IPS-NIHi11 (cell line): ENCODE measurements at places on chromosomes 5 and 9.

GRCh38 chr9:26175264-26175663 is 497.0 kb upstream of the TUSC1 start:
- no peak for DNase-seq

DNA sequence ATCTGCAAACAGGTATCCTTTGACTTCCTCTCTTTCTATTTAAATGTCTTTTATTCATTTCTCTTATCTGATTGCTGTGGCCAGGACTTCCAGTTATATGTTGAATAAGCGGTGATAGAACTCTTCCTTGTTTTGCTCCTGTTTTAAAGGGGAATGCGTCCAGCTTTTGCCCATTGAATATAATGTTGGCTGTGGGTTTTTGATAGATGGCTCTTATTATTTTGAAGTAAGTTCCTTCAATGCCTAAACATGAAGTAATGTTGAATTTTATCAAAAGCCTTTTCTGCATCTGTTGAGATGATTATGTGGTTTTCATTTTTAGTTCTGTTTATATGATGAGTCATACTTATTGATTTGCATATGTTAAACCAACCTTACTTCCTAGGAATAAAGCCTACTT is 300.5 kb upstream of the CTNND2 start:
- no peak for DNase-seq

GRCh38 chr5:167643631-167644280 is 647.7 kb upstream of the WWC1 start:
- no peak for DNase-seq

DNA sequence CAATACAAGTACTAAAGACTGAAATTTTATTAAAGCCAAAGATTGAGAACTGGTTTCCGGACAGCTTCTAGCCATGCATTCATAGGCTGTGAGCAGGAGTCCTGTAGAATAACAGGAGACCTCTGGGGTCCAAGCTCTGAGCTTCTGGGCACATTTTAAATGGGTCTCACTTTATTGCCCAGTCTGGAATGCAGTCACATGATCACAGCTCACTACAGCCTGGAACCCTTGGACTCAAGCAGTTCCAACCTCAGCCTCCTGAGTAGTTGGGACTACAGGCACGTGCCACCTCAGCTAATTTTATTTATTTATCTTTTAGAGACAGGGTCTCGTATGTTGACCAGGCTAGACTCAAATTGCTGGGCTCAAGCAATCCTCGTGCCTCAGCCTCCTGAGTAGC is 15.4 kb downstream of the CDKN2AIPNL start:
- no peak for DNase-seq

- no peak for DNase-seq
Measured at GRCh38 chr5:139631520-139632165, 16.5 kb upstream of the CXXC5 start.

GRCh38 chr5:2657151-2657550 is 94.3 kb downstream of the IRX2 start:
- no peak for DNase-seq

- no peak for DNase-seq
Measured at GRCh38 chr9:7967093-7967827, 167.7 kb upstream of the DMAC1 start.

GRCh38 chr5:91095313-91095712 is 287.8 kb downstream of the ARRDC3 start:
- DNase-seq, result no peak

GRCh38 chr5:156395306-156395675 is 68.3 kb downstream of the SGCD start:
- no peak for DNase-seq

DNA sequence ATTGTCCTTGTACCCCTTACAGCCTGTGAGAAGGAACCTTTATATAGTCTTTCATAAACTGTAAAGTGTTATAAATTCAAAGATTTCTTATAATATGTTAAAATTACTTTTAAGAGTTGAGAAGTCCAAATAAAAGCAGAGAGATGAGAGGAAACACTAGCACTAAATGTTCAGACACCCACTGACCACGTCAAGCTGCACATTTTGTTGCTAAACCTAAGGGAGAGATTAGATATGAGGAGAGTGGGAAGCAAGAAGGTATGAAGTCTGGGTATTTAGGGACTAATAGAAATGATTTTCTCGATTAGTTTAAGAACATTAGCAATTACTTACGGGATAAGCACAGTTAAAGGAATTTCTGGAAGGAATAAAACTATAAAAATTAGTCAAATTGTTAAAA is 506.9 kb downstream of the RAB3C start:
- DNase-seq, result no peak

DNA sequence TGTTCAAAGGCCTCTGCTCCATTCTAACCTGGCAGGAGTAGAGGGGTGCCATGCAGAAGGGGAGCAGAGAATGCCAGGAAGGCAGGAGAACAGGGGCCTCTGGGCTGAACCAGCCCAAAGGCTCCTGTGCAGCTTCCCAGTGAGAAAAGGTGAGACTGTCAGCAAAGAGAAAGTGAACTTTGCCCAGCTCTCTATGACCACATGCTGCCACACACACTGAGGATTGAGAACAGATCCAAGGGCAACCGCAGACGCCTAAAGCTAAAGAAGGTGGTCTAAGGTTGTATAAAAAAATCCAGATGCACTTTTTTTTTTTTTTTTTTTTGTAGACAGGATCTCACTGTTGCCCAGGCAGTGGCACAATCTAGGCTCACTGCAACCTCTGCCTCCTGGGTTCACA is 51.4 kb downstream of the ALDH7A1 start:
- no peak for DNase-seq

DNA sequence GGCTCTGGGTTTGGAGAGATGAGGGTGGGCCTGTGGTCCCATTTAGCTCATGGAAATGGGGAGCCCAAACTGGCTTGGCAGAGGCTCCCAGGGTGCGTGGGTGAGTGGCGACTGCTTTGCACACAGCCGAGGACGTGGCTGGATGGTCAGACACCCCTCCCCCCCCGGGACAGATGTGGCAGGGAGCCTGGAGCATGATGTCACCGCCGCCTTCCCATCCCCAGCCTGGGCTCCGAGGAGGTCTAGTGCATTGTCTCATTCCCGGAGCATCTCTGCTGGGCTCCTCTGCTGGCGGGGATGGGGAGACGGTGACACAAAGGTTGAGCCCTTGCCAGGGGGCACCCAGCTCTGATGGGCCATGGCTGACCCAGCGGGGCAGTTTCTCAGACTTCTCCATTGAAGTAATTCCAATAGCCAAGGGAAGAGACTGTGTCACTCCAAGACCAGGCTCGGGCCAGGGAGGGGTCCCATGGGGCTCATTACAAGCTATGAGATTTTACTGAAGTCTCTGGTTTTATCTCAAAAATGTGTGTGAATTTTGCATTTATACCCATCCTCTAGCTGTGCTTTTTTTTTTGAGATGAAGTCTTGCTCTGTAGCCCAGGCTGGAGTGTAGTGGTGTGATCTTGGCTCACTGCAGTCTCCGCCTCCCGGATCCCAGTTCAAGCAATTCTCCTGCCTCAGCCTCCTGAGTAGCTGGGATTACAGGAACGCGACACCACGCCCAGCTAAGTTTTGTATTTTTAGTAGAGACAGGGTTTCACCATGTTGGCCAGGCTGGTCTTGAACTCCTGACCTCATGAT is 36.1 kb downstream of the HMCN2 start:
- no peak for DNase-seq

DNA sequence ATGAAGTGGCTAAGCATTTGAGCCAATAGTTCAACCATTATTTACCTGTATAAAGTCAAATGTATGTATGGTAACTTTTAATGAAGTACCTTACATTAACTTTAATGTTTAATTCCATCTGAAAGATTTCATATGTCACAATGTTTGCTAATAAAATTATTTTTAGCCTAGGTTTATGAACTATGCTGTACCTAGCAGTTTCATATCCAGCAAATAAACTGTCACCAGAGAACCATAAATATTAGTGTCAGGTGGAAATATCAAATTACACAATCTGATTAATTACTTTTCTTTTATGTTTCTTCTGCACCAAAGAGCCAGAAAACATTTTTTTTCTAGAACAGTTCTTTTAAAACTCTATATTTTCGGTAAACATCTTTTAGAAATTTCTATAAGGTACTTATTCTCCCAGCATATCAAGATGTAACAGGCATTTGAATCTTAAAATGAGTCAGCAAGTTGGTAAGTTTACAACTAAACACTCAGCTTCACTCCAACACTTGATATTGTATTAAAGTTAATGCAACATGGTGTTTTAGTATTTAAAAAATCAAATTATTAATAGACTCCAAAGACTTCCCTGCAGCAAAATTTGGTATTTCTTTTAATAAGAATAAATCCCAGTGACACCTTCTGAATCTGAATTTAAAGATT is 8.5 kb upstream of the CCDC192 start:
- no peak for DNase-seq

GRCh38 chr5:10746711-10747110 is 14.3 kb downstream of the DAP start:
- no peak for DNase-seq

DNA sequence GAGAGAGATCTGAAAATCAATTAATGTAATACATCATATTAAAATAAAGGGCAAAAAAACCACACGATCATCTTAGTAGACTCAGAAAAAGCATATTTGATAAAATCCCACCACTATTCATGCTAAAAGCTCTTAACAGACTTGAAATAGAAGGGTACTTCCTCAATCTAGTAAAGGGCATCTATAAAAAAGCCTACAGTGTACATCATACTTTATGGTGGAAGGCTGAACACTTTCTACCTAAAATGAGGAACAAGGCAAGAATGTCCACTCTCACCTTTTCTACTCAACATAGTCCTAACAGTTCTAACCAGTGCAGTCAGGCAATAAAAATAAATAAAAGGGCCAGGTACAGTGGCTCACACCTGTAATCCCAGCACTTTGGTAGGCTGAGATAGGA is 38.9 kb downstream of the POLK start:
- no peak for DNase-seq

DNA sequence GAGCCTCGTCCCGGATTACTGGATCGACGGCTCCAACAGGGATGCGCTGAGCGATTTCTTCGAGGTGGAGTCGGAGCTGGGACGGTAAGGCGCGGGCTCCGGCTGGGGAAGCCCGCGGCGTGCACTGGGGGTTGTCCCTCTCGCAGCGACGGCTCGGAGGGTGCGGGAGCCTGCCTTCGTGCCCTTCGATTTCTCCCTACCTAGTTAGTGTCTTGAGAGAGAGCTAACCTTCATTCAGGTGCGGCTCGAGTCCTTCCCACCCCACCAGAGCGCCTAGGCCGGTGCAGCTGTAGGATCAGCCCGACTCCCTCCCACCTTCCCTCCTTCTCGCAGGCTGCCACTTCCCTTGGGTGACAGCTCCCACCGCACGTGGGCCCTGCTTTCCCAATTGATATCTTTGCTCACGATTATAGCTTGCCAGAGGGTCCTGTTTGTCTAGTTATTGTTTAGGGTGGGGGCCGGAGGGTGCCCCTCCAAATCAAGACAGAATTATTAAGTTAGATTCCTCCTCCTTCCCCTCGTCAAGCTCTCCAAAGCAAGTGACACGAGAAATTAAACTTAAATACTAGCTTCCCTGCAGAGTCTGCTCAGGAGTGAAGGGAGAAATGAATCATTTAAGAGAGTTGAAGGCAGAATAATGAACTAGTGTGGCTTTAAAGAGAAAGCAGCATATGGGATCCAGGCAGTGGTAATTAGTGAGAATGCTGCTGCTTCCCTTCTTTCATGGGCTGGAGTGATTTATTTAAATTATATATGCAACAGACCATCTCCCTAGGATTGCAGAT is 569 bp downstream of the CAMK4 start:
- DNase-seq, result no peak

DNA sequence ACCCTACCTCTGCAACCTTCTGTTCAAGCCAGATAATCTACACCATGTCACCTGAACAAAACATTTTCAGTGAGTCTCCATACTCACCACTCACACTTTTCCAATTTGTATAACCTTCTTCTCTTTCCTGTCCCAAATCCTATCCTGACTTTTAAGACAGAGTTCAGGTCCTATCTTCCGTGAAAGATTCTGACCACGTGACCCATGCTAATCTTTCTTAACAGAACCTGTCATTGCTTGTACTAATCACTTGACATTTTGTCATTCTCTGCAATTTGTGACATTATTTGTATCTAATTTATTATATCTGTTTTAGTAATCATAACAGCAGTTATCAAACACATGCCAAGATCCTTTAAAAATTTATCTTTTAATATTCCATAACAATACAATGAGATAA is 132.5 kb upstream of the PRLR start:
- DNase-seq, result no peak

DNA sequence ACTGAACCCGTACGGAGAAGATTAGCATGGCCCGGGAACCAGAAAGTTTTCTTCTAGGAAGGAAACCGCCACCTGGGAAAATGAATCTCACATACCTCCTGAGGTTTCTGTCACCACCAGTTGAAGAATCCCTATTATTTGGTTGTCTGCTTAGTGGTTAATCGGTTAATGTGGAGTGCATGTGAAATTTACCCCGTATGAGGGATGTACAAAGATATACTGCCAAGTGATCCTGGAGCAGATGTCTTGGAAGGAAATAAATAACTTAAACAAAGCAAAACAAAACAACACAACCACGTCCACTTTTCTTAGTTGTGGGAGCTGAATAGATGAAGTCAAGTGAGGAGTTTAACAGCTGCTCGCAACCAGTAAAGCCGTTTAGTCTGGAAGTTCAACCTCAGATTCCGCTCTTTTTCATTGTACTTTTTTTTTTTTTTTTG is 3.8 kb downstream of the DMRT2 start:
- DNase-seq, result no peak

DNA sequence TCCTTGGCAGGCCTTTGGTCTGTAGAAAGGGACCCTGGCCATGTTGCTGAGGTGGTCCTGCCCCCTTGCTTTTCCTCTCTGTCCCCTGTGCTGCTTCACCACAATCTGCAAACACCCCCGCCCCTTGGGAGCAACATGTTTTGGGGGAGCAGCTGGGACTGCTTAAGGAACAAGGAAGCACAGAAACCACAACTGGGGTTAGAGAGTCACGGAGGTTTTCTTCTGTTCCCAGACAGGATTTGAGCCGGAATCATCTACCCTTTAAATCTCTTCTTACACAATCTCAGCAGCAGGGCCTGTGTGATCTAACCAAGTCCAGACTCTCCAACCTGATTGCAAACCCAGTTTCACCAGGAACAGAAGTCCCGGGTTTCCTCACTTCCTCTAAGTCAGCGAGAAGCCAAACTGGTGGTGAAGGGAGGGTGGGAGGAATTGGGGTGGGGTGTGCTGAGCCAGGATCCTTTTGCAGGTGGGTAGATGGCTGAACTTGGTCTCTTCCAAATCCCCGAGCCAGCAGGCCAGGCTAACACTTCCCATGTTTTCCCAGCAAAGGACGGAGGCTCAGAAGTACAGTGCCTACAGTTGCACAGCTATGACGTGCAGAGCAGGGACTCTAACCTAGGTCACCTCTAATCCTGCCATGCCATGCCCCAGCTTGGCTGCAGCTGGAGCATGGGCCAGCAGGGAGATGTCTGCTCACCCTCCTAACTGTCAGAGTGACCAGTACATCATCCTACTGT is 25.0 kb downstream of the SH3PXD2B start:
- DNase-seq, result no peak

DNA sequence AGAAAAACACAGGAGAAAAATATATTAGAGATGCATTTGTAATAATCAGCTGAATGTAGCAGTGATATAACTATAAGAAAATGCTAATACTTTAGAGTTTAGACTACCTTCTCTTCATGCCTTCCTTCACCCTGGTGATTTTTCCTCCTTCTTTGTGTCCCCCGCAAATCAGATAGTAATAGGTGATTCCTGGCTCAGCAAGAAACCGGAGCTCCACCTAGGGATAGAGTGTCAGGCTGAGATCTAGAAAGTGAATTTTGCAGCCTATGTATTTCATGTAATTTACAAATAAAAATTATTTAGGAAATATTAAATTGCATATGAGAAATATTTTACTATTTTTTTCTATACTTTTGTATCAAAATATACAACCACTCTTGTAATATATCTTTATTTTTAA is 109.8 kb upstream of the ST8SIA4 start:
- peak; percentile 9 for DNase-seq

- DNase-seq, result peak; percentile 21
Measured at GRCh38 chr5:114223866-114224265, 138.0 kb upstream of the KCNN2 start.
